Activated T-helper 1 cell treated with Interleukin-2 at 50 U/mL for 16 hours (primary cell): ENCODE measurements at places on chromosomes 4 and X.
A peak's percentile ranks its signal among the peaks of the same experiment; 100 is the strongest.

GRCh38 chr4:125734504-125734903 lies 419.7 kb downstream of the FAT4 start:
- DNase-seq, result no peak

DNA sequence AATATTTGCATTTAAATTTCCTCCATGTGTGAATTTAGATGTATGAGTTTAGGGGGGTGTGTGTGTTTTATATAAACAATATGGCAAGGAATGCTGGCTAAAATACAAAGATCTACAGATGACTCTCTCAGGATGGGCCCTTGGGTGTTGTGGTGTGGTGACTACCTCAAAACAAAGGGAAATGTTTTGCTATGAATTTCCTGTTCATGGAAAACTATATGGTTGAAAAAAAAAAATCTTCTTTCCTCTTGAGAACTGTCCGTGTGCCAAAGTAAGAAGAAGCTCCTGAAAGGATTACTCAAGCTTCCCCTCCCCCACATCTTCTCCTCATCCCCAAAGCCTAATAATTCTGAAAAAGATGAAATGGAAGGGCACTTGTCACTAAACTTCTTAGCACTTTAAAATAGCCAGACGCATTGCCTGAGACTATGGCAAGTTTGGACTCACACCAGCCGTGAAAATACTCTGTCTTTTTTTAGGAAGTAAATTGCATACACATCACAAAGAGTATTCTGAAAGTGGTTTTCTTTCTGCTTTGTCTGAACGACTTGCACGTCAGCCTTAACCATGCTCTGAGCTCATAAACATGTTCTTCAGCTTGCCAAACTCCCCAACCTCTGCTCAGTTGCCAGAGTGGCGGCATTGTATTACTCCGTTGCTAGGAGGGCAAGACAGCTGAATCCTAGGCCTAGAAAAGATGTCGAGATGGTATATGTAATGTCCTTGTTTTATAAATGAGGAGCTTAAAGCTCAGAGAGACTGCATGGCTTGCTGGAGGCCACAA lies 250.4 kb upstream of the JADE1 start:
- no peak for DNase-seq

GRCh38 chrX:100411802-100412715 lies 2.0 kb upstream of the PCDH19 start:
- DNase-seq, result no peak

DNA sequence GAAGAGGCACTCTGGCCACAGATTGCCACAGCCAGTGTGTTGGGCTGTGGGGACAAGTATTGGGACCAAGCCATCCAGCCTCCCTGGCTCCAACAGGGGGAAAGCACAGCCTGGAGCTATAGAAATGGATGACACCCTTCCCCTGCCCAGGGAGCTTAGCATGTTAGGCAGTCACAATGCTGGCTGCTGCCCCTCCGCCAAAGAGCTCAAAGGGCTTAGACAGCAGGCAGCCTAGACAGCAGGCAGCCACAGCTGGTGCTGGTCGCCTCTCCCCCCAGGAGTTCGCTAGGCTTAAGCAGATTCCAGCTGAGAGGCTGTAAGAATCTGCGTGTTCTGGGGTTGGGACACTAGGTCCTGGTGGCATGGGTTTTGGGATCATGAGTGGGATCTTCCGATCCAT lies 94.5 kb upstream of the MXRA5 start:
- DNase-seq, result no peak

DNA sequence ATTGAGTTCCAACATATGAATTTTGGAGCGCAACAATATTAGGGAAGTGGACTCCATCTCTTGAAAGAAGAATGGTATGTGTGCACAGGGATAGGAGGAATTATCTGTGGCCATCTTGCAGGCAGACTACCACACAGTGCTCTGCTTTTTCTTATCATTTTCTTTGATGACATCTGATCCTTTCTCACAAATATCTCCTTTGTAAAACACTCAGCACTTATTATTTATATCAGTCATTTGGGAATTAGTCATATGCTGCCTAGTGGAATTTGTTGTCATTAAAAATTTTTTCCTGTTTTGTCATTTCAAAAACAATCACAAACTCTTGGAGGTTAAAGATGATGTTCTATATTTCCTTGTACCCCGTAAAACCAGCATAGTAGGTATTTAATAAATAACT lies 444.3 kb upstream of the ATOH1 start:
- no peak for DNase-seq

DNA sequence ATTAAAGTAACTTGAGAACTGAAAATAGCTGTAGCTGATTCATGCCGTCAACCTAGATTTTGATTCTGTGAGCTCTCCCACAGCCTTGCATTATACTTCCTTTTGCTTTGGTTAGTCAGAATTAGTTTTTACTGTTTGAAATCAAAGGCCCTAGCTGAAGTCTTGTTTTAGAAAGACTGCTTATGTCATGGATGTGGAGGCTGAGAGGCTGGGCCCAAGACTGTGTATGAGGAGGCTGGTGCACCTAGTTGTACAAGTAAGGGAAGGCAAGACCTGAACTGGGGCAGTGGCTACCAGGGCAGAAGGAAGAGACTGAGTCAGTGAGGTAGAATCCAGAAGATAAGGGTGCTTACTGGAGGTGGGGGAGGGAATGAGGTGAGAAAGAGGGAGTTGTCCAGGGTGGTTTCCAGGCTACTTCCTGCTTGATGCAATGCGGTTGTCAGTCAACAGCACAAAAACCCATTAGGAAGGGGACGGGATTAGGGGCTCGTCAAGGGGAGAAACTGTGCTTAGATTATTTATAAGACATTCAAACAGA lies 76.2 kb upstream of the PAGE3 start:
- DNase-seq, result no peak

DNA sequence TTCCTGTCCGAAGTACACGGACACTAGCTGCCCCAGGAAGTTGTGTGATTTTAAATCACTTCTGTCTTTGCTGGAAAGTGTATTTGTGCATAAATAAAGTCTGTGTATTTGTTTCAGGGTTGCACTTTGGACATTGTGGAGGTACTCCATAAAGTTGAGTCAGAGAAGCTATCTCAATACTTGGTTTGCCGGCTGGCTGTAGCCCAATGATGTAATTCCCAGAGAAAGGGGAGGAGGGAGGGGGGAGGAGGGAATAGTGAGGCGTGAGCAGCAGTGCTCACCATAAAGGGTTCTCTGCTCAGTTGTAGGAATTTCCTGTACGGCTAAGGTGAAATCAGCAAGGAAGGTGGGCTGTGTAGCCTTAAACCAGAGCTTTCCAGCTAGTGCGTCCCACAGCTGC lies 7.5 kb downstream of the APEX2 start:
- DNase-seq, result no peak

DNA sequence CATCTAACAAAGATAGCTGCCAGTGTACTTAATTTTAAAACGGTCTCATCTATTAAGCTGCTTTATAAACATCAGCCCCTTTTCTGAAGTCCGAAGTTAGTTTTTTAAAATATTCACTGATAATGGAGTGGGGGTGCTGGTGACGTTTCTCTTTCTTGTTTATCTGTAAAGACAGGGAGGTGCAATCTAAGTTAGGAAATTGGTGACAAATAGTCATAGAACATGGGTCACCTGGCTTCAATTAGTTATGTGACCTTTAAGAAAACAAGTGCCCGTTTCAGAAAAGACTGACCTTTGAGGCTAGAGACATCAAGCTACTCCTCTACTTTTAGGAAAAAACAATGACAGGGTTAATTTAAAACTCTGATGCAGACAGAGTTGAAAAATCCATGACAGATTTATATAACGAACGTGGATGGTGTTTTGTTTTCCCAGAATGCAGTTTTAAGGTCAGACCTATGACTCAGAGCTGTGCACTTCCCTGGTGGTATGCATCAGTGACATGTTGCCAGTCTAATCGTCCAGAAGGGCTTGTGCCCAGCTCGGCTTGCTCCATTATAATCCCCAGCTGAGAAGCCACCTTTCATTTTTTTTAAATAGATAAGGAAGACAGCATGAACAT lies 38.2 kb downstream of the FHL1 start:
- no peak for DNase-seq

DNA sequence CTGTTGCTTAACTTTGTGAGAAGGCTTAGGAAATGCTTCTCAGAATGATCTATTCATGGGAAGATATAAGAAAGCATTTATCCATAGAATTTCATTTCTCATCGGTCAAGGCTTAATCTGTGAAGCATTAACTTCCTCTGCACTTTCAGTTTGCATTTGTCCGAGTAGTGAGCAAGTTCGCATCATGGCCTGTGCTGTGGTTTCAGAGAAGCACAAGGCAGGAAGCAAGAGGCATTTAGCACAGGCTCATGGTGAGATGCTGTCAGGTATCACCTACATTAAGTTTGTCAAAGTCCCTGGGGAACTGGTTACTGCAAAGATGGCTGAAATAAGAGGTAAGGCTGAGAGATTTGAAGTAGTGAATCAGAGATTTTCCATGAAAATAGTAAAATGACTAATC lies 244.9 kb downstream of the NAP1L3 start:
- DNase-seq, result no peak

GRCh38 chrX:49187028-49187394 lies 838 bp upstream of the PRICKLE3 start:
- DNase-seq, result no peak

GRCh38 chr4:24809815-24810405 lies 14.5 kb downstream of the SOD3 start:
- no peak for DNase-seq

- DNase-seq, result no peak
Observed at GRCh38 chrX:17584248-17584681, 153.0 kb upstream of the SCML1 start.

DNA sequence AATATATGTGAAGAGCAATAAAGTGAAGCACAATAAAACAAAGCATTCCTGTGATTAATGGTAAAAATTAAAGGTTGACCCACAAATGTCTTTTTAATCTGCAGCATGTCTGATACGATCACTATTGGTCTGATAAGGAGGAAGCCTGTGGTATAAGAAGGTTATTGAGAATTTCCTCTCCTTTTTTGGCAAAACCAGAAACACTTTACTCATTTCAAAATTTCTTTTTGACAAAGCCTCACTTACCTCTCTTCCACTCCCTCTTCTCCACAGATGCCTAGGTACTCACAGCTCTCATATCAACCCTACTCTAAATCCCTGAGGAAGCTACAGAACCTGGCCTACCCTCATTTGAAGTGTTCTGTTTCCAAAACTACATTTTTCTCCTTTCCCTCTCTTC lies 56.1 kb downstream of the TSPAN5 start:
- DNase-seq, result no peak

- no peak for DNase-seq
Observed at GRCh38 chr4:38190717-38191178, 230.6 kb downstream of the PTTG2 start.

GRCh38 chr4:116982656-116983055 lies 102.7 kb downstream of the TRAM1L1 start:
- no peak for DNase-seq

GRCh38 chr4:16706251-16706650 lies 192.2 kb downstream of the LDB2 start:
- DNase-seq, result no peak

GRCh38 chr4:94305466-94306225 lies 37.0 kb downstream of the HPGDS start:
- DNase-seq, result no peak

- DNase-seq, result no peak
Observed at GRCh38 chr4:180156684-180157083, 2086.5 kb upstream of the TENM3 start.

DNA sequence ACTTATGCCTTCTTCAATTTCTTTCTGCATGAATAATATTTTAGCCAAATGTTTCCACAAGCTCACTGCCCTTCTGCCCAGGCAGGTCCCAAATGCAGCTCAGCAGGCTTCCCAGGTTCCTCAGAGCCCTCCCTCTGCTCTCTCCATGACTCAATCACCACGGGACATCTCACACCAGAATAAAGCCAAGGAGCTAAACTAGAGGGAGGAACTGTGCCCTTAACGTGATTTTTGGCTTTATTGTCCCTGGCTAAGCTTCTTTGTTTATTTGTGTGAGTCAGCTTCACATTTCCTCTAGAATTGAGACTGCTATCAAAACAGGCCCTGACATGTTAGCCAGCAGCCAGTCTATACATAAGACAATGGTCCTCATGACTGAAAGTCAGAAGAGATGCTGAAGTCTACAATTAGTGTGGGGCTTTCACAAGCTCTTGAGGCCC lies 186.4 kb upstream of the GALNT7 start:
- DNase-seq, result no peak

GRCh38 chr4:171644430-171645057 lies 168.7 kb upstream of the GALNTL6 start:
- DNase-seq, result no peak

GRCh38 chr4:77669946-77670590 lies 64.4 kb downstream of the CXCL13 start:
- no peak for DNase-seq

GRCh38 chrX:22577181-22577580 lies 304.5 kb downstream of the CBLL2 start:
- DNase-seq, result no peak

DNA sequence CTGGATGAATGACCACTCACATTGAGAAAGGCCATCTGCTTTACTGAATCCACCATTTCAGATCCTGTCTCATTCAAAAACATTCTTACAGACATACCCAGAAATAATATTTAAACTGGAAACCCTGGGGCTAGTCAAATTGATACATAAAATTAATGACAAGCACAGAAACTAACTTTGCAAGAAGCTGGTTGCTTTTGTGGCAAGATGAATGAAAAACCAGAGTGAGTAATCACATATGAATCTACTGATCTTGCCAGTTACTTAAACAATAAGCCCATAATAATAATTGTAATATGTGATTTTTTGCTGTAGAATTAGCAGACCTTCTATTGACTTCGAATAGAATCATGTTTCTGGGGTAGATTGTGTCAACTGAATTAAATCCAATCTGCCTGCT lies 235.1 kb downstream of the PPARGC1A start:
- DNase-seq, result no peak

- DNase-seq, result no peak
Observed at GRCh38 chr4:40489961-40490360, 139.7 kb downstream of the RBM47 start.

DNA sequence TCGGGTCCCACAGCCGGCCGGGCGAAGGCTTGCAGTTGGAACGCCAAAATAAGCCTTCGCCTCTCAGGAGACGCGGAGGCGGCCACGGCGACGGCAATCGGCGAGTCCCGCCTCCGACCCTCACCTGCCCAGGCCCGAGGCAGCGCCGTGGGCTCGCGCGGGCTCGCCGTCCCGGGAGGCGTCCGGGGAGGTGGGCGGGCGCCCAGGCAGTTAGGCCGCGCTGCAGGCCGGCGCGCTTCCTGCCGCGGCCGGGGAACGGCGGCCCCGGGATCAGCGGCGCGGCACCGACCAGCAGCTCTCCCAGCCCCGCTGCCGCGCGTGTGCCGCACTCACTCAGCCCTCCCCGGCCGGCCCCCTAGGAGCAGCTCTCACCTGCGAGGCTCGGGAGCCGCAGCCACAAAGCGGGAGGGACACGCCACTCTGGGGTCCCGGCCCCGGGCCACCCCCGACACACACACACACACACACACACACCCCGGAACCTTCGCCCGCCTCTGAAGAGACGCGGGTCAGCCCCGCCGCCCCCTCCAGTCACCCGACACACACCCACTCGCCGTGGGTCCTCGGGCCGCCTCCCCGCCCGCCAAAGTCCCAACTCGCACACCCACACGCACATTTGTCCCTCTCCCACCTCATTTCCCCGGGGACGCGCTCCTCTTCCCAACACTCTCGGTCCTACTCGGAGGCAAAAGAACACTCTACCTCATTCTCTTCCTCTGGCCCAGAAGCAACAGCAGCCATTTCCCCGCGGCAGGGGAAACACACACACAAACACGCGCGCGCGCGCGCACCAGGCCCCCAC lies at the start of gene CNOT6L:
Gene CNOT6L (minus strand): TSS at position 767 of the 802 bp plus-strand sequence. CDS start 60 bp downstream, at position 707.
- peak; percentile 31 for DNase-seq
